ENCODE measurements at places on chromosomes 16 and 17.

- DNase-seq: no peak
These were observed 4.1 kb downstream of the SYNRG start for GRCh38 chr17:37605081-37605480.

DNA sequence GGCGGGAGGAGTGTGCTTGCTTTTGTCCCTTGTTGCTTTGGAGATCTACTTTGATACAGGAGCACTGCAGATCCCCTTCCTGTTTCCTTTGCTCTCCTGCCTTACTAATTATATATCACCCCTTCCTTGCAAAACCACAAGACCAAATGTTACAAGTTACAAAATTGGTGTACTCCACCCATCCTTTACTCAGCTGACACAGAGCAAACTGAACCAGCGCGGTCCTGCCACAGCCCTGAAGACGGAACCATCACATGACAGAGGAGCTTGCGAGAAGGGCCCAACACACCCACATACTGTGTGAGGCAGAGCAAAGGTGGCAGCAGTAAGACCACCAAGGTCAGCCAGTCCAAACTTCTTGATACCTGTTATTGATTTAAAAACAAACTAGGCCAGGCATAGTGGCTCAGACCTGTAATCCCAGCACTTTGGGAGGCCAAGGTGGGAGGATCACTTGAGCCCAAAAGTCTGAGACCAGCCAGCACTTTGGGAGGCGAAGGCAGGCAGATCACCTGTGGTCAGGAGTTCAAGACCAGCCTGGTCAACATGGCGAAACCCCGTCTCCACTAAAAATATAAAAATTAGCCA, 33.2 kb downstream of the CYTH1 start:
- peak; percentile 93 for DNase-seq

DNA sequence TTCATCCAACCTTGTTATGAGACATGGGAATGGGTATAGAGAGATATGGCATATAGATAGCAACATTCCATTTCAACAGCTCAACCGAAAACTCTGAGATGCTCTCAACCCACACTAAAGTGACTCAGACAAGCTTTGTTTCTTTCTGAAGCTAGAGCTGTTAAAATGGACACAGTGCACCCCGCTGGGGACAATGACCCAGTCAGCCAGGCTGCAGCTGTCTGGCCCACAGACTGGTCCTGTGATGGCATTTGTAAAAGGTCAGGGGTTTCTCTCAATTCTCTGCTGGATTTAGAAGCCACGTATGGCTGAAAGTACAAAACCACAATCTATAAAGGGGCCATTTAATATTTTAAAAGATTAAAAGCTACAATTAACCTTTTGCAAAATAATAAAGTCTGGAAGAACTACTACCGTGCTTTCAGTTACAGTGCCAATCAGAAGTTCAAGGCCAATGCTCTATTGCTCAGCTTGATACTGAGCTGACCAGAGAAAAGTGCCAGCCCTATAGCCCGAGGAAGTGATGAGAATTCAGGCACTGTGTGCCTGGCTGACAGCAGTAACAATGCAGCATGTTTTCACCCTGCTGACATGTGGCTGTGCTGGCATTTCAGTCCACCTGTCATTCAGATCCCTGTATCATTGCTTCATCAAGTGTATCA, 60.2 kb downstream of the TEX2 start:
- DNase-seq: no peak

DNA sequence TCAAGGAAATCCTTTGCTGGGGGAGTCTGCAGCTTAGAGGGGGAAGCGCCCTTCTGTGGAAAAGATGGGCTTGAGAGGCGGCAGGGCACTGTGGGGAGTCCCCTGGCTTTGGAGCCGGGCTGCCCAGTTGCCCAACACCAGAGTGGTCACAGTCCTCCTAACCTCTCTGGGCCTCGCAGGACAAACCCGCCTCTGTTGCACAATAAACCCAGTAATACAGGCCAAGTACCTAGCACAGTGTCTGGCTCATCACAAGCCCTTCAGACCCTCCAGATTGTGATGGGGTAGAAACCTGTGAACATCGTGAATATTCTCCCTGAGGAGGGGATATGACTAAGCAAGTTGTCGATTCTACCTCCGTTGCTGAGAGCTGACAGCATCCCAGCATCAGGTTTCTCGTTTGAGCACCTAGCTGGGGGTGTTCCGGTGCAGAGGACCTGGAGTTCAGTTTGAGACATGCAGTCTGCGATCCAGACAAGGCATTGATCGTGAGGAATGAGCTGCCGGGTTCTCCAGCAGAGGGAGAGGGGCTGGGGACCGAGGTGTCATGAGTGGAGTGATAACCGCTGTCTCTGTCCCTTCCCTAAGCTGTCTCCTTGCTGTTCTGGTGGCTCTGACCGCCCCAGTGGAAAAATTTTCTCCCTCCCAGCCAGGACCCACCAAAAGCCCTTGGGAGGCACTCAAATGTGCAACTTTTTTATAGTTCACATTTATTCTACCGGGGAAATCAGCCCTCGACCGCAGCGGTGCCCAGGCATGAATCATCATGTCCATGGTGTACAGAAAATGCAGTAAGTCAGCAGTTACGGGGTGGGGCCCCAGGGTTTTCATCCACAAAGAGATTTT, 161.9 kb downstream of the WSCD1 start:
- DNase-seq: no peak

- DNase-seq: no peak
These were observed 10.8 kb upstream of the LGALS3BP start for GRCh38 chr17:78990349-78991016.

GRCh38 chr16:67879936-67880335, 4.7 kb upstream of the NRN1L start:
- DNase-seq: no peak

DNA sequence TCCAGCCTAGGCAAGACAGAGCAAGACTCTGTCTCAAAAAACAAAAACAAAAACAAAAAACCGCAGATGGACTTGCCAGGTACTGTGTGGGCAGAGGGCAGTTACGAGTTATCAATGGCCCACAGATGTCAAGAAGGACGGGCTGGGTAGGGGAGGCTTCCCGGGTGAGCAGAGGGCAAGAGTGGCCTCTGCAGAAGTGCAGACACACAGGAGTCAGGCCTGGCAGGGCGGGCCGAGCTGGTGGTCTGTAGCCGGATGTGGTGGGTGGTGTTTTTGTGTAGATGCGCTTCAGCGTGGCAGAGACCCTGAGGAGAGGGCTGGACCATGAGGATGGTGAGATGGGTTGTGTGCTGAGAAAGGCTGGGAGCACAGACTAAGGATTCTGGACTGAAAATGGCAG, 44.9 kb upstream of the KDM6B start:
- no peak for DNase-seq

DNA sequence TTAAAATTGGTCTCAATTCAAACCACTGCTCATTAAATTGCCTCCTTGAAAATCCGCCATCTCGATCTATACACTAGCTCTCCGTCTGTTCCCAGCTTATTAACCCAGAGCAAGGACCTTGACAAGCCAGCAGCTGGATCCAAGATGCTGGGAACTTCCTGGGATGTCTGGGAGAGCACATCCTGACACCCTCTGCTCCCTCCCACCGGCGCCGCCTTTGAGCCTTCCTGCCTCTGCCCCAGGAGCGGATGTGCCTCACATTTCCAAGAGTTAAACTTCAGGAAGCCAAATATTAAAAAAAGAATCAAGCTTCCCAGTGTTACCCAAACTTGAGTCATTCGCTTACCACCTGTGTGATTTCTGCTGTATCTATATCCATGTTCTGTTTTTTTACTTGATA, 107.9 kb downstream of the HAPSTR1 start:
- DNase-seq: no peak

GRCh38 chr16:89623511-89624261, 10.2 kb downstream of the DPEP1 start:
- DNase-seq: no peak

- peak; percentile 53 for DNase-seq
These were observed 82.2 kb downstream of the MRM3 start for GRCh38 chr17:864315-864714.

DNA sequence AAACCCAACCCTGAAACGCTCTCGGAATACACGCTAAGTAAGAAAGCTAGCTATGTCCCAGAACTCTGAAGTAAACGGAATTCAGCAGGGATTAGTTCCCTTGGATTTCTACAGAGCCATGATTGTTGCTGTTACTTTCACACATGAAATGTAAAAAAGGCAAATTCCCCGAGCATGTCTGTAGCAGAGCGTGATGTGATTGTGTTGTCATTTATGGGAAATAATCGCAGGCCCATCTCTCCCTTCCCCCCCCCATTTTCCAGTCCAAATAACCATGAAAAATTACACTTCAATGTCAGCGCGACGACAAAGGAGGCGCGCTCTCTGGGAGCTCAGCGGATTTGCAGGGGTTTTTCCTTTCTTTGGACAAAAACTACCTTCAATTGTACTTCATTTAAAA, 209.0 kb downstream of the ZFHX3 start:
- DNase-seq: no peak

GRCh38 chr16:10521681-10522274, 58.6 kb downstream of the EMP2 start:
- DNase-seq: peak; percentile 60

DNA sequence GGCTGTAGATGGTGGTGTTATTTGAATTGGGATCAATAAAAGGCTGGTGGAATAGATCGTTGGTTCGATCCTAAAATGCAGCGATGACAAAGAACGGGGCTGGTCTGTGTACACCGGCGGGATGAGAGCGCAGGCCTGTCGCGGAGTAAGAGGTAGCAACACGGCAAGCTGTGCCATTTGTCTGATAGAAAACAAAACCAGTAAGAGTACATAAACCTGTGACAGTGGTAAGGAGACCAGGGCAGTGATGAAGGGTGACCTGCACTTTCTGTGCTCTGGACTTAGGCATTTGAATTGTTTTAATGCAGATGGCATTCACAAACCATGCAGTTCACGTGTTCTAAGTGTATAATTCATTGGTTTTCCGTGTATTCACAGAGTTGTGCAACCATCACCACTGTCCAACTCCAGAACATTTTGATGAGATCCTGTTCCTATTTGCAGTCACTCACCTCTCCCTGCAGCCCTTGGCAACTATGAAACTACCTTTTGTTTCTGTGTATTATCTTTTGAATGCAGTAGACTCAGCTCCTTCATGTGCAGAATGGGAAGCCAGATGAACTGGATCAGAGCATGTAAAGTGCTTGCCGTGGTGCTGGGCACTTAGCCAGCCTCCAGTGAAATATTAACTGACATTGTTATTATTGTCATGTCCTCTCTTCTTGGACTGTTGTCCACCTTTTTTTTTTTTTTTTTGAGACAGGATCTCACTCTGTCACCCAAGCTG, 286.1 kb downstream of the SNX29 start:
- DNase-seq: no peak

DNA sequence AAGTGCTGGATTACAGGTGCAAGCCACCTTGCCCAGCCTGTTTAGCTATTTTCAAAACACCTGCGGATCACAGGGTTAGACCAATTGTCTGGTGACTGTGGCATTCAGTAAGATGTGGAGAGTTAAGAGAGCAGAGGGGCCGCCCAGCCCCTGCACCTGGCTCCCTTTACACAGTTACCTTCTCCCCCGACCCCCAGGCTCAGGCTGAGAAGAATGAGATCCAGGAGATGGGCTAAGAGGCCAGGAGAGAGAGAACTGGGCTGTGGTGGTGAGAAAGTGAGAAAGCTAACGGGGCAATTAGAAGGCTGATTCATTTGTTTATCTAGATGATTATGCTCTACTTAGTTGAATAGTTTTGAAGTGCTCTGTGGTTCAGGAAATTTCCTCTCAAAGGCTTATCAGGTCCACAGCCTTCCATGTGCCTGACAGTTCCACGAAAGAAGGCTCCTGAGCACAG, 67.8 kb upstream of the AXIN2 start:
- no peak for DNase-seq

DNA sequence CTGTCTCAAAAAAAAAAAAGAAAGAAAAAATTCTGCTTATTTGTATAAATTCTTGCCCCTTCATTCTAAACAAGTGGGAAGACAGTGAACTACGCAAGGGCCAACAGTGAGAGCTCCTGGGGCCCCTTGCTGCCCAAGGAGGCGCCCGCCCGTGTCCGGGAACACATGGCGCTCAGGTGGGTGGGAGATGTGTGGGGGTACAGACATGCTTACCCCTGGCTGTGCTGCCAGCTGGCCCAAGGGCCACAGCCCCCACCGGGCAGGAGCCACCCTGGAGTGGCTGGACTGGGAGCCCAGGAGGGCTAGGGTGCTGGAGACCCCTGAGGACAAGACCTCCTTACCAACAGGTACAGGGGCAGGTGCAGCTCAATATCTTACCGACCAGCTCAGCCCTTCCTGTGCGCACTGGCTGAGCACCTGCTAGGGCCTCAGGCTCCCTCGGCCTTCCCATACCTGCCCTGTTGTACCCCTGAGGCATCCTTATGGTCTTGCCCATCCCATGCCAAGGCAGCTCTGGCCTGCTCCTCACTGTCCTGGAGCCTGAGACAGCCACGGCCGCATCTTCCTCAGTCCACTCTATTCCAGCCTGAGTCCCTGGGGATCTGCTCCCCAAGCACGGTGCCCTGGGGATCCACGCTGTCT, 56.2 kb downstream of the CCDC57 start:
- DNase-seq: no peak

DNA sequence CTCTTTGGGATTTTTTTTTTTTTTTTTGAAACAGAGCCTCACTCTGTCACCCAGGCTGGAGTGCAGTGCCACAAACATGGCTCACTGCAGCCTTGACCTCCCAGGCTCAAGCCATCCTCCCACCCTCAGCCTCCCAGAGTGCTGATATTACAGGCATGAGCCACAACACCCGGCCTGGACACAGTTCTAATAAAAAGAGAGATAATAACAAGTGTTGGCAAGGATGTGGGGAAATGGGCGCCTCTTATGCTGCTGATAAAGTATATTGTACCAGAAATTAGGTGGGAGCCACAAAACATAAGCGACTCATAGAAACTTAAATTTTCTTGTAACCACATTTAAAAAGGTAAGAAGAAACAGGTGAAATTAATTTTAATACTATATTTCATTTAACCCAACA, 50.4 kb upstream of the FA2H start:
- no peak for DNase-seq

- no peak for DNase-seq
These were observed 8.8 kb downstream of the MLYCD start for GRCh38 chr16:83907631-83908250.

GRCh38 chr17:63337579-63337978, 108.5 kb downstream of the CYB561 start:
- no peak for DNase-seq

DNA sequence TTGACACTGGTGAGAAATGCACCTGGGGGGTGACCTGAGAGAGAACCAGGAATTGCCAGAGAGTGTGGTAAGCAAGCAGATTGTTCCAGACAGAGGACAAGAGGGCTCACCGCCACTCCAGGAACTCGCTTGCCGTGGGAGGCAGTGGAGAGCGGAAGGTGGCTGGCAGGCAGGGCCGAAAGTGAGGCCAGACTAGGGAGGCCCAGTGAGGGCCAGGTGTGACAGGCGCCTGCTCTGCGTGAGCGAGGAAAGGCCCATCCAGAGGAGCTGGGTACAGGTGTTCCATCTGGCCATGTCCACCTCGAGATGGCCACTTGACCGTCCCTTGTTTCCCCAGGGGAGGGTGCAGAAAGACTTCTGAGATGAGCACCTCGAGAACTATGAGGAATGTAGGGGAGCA, 11.9 kb upstream of the MYO15B start:
- no peak for DNase-seq

GRCh38 chr16:50841081-50841886, 99.4 kb downstream of the CYLD start:
- peak; percentile 97 for DNase-seq
